ENCODE measurements at places on chromosomes 1 and 21.

DNA sequence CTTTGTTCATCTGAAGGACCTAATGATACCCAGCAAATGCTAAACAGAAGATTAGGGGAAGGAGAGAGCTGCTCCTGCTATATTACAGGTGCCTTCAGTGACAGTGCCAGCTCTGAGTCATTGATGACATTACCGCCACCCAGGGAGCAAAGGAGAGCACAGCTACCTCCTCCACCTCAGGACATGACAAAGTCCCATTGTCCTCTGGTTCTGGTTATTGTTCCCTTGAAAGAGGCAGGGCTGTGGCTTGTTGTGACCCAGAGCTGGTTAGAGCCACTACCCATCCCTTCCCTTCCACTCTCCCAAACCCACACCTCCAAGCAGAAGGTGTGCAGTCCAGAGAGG lies 363.5 kb upstream of the DUSP10 start:
- no peak for DNase-seq

DNA sequence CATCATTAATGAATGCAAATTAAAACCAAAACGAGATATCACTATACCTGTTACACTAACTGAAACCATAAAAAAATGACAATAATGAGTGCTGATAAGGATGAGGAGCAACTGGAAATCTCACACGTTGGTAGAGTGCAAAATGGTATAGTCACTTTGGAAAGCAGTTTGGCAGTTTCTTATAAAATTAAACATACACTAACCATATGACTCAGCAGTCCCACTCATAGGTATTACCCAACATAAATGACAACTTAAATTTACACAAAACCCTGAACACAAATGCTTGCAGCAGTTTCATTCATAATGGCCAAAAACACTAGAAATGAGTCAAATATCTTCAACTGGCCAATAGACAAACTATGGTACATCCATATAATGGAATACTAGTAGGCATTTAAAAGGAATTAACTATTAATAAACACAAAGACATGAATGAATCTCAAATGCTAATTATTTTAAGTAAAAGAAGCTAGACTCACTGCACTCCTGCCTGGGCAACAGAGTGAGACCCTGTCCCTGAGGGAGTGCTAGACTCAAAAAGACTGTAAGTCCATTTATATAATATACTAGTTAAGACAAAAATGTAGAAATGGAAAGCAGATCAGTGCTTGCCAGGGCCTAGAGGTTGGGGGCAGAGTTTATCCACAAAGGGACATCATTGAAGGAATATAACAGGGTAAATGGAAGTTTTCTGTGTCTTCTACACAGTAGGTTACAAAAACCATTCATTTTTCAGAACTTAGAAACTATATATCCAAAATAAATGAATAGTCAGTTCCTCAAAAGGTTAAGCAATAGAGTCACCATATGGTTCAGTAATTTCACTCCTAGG lies 77.4 kb downstream of the EIF4G3 start:
- DNase-seq, result no peak

DNA sequence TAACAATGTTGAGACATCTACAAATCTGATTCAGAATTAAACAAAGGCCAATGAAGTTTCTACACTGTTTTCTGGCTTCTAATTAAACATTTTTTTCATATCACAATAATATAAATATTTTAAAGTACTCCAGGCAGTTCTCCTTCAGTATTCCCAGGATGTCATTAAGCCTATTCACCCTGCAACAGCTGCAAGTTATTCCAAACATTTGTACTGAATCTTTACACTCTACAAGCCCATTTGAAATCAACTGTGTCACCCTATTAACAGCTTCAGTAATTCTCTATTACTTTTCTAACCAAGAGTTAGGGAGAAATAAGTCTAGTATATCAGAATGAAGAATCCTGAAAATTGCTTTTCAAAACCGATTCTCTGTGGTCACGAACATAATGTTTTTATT lies 124.6 kb downstream of the OLFML2B start:
- peak; percentile 14 for DNase-seq

GRCh38 chr1:228185641-228185965 lies 20.0 kb downstream of the IBA57 start:
- no peak for DNase-seq

- peak; percentile 83 for DNase-seq
Measured at GRCh38 chr1:8889925-8890785, 11.7 kb upstream of the ENO1 start.

DNA sequence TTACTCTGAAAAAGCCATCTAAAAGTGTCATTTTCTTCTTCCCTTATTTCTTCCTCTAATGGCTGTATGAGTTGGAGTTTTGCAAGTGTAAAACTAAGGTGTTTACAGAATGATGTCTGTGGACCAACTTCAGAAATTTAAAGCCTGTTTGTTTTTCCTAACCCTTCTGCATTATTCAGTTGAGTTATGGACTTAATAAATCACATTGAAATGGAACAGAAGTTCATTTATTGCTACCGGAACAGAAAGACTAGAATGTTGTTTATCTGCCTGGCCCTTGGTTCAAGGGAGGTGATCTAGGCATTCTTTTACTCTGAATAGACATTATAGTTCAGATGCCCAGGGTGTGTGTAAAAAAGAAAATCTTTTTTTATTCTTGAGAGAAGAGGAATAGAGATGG lies 24.8 kb downstream of the SYT14 start:
- no peak for DNase-seq

- DNase-seq, result peak; percentile 65
Measured at GRCh38 chr1:186806477-186806876, 22.3 kb upstream of the PLA2G4A start.

- DNase-seq, result no peak
Measured at GRCh38 chr1:32878183-32878582, 7.5 kb upstream of the FNDC5 start.

GRCh38 chr1:36906555-36906954 lies 127.8 kb downstream of the GRIK3 start:
- DNase-seq, result no peak

- DNase-seq, result no peak
Measured at GRCh38 chr1:118688891-118689290, 299.3 kb downstream of the TBX15 start.

- DNase-seq, result no peak
Measured at GRCh38 chr1:180579961-180580611, 21.3 kb downstream of the OVAAL start.

DNA sequence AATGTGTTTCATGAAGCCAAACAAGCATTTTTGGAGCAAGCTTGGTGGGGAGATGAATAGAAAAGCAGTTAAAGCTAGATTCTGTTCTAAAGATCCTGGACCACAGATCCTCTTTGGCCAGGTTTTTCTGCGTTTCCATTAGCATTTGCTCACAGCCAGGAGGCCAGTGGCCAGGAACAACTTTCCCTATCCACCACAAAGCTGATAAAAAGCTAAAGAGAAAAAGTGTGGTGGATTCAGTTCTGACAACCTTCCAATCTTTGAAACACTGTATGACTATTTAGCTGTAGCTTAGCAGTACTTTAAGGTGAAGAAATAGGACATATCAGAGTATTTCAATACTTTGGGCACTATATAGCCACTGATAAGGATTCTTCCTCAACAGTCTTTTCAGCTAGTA lies 3.0 kb upstream of the NEK7 start:
- no peak for DNase-seq

DNA sequence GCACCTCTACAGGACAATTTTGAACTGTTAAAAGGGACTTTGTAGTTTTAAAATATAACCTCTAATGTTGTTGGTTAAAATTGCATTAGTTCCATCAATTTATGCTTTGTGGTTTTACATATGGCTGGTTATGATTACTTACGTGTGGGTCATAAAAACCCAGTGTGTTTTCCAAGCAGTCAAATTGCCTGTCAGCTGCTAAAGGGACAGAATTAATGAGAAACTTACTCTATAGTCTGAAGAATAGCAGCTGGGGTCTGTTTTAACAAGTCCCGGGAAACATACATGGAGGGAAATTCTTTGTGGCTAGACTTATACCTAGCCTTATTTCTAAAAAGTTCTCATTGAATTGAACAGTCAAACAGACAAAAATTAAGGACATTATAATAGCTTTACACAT lies 820.9 kb upstream of the ADGRL4 start:
- DNase-seq, result no peak

GRCh38 chr1:9202240-9202870 lies 32.2 kb upstream of the H6PD start:
- no peak for DNase-seq

GRCh38 chr21:32565856-32566465 lies 19.4 kb downstream of the TCP10L start:
- no peak for DNase-seq

- DNase-seq, result no peak
Measured at GRCh38 chr1:223844787-223845036, 1.0 kb downstream of the TP53BP2 start.

DNA sequence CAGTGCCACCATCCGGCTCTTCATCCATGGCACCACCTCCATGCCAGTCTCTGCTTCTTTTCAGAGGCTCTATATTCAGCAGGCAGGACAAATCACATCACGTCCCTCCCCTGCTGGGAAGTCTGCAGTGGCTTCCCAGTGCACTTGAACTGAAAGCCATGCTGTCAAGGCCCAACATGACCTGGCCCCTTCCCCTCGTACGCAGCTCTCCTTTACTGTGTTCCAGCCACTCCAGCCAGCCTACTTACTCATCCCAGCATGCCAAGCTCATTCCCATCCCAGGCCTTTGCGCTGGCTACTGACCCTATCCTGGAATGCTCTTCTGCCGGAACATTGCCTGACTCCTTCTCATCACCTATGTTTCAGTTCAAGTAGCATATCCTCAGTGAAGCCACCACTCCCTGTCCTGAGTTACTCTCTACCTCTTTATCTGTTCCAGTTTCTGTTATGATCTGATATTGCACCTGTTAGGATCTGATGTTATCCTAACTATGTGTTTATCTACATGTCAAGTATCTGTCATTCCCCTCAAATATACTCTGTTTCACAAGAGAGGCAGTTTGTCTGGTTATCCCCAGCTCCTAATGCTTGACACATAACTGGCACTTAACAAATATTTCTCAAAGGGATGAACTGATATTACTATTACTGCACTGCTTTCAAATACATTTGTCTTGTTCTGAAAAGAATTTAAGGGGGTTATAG lies 101.2 kb upstream of the F3 start:
- DNase-seq, result no peak

DNA sequence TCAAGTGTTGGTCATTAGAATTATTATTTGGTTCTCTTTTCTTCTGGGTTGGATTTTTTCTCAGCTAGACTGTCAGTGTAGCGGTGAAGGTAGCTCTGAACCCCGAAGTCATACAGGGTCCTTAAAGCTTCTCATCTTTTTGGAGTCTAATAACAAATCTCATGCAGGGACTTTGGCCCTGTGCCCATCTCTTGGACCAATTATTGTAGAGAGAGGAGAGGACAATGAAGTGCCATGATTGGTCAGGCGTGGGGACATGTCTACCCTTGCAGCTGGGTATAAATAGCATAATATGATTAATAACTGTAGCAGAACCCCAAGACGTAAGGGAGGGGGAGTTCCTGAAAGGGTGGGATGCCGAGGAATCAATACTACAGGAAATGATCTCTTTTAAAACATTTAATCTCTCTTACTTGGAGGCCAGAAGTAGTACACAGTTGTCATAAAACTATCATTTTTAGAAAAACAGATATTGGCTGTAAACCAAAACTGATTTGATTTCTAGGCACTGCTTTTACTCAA lies 8.8 kb downstream of the MAGI3 start:
- no peak for DNase-seq

- no peak for DNase-seq
Measured at GRCh38 chr1:116671072-116671760, 3.7 kb upstream of the IGSF3 start.

DNA sequence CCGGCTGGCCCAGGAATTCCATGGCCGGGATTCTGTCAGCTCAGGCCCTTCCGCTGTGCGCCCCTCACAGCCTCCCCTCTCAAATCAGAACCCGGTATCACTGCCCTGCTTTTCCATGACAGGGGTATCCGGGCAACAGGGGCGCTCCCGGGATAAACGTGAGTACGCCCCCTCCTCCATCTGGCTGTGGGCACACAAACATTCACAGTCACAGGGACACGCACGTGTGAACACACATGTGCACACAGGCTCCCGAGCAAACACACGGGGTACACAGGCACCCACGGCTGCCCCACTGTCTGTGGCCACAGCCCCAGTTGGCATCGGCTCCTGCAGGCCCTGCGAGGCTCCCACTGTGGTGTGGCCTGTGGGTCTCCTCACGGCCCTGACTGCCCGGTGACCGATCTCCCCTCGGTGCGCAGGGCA lies 16.7 kb downstream of the COL6A1 start:
- peak; percentile 10 for DNase-seq

GRCh38 chr21:15875286-15875685 lies 145.5 kb downstream of the USP25 start:
- no peak for DNase-seq

DNA sequence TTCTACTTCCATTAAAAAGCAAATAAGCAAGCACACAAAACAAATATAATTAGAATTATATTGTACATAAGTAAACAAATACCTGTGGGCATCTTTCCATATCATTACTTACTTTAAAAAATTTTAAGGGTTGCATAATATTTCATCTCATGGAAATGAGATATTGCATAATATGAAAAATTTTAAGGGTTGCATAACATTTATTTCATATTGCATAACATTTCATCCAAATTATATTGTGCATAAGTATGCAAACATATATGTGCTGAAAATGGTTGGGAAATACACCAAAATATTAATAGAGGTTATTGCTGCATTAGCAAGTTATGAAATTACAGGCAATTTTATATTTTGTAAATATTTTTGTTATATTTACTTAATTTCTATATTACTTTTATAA lies 213.7 kb downstream of the KCNH1 start:
- DNase-seq, result no peak

GRCh38 chr1:61334718-61335589 lies 252.6 kb downstream of the NFIA start:
- DNase-seq, result peak; percentile 85

GRCh38 chr1:27358038-27358927 lies 8.5 kb downstream of the MAP3K6 start:
- DNase-seq, result no peak

DNA sequence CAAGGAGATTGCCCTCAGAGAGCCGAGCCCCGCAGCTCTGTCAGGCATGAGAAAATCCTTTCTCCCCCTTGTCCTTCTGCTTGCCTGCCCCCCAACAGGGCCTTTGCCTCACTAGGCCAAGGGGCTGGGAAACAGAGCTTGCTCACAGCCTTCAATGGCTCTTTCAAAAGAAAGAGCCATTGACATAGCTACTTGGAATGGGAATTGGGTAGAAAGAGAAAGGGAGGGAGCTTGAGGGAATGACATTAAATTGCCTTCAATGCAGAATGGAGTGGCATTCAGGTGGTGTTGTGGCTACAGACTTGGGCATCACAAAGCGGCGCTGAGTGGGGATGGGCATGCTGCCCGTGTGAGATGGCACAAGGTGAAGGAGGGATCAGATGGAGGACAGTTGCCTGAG lies 13.2 kb downstream of the SYT11 start:
- DNase-seq, result no peak
